ENCODE measurements at places on chromosomes 6 and 20.

DNA sequence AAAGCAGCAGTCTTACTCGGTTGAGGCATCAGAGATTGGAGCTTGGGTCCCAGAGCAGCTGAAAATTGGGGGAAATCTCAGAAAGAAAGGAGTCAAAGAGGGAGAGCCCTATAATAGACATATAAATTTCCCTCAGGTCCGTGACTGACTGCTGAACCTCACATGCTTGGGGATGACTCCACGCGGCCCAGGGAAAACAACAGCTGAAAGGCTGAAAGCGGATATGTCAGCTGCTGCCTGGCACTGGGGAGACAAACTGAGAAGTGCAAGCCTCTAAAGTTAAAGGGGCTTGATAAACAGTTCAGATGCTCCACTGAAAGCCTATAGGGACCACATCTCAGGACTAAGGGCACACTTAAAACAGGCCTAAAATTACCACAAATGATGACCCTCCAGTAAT is 255.9 kb upstream of the RIN2 start:
- DNase-seq, result no peak

- DNase-seq, result peak; percentile 49
Observed at GRCh38 chr6:113969888-113970804, 802 bp downstream of the HDAC2 start.

GRCh38 chr6:89727501-89727900 is 89.0 kb upstream of the LYRM2 start:
- DNase-seq, result no peak

DNA sequence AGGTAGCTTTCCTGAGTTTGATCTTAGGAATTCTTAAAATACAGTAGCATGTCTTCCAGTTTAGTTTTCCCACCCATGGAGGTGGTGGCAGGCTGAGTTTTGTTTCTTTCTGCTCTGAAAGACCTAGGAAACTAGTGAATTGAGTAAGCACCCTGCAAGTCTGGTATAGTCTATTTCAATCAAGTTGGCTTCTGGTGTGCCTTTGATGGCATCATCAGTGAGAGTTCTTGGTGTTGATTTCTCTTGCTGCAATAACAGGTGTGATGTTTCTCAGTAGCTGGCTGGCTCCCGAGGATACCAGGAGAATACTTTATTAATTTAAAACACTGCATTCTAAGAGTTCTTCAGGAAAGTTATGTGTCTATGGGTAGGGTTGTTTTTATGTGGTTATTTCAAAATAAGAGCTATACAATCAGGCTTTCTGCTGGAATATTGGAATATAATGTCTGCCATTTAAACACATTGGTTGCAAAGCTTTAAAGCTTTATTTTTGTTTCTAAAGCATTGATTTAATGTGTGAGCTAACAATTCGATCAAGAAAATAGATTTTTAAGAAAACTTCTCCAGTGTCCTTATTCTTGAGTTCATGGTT is 19.0 kb downstream of the VAPB start:
- DNase-seq, result no peak

GRCh38 chr6:72552938-72553337 is 68.9 kb upstream of the KCNQ5 start:
- DNase-seq, result no peak

DNA sequence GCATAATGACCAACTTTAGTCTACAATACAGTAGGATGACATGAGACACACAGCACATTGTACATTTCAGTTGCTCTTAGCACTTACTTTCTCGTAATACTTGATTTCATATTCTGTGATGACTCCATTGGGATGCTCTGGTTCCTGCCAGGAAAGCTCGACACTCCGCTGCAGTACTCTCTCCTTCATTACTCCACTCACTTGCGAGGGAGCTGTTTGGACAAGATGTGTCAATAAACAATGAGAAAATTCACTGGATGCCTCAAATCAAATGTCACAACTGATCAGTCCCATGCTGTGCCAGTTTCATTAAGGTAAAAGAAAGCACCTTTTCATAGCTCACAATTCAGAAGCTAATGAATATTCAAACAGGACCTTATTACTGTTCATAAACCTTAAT is 147.1 kb downstream of the EPHA7 start:
- DNase-seq, result no peak

DNA sequence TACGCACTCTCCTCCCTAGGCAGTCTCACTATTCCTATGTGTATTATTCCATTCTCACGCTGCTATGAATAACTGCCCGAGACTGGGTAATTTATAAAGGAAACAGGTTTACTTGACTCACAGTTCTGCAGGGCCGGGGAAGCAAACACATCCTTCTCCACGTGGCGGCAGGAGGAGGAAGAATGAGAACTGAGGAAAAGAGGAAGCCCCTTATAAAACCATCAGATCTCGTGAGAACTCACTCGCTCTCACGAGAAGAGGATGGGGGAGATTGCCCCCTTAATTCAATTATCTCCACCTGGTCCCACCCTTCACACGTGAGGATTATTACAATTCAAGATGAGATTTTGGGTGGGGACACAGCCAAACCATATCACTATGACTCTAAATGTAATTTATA is 61.9 kb downstream of the ECT2L start:
- no peak for DNase-seq

- no peak for DNase-seq
Observed at GRCh38 chr20:4548552-4548951, 173.2 kb upstream of the PRND start.

DNA sequence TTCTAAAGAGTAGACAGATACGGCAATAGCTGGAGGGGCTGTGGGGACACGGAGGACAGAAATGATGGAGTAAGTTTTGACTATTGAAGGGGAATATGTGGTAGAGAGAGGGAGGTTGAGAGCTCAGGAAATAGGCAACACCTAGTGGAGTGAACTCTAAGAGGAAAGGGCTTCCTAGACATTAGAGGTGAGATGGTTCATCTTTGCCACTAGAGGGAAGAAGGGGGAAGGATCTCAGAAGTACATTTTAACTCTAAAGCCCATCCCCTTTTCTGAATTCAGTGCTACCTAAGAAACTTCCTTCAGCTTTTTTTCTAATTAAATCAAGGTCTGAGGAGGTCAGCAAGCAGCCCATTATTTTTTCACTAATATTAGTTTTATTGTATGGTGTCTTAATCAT is 689.4 kb upstream of the MAP3K7 start:
- DNase-seq, result no peak

DNA sequence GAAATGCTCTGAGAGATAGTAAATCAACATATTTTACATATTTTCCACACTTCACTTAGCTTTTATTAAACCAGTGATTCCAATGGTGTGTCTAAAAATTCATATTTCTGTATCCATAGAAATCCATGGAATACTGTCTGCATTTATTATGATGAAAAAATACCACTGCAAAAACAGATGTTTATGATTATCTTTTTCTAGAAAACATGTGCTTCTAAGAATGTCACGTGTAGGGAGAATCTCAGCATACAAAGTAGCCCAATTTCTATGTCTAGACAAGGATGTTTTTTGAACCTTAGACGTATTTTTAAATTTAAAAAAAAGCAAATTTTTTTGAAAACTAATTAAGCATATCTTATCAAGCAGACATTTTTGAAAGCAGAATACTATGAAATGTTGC is 622.4 kb downstream of the TENT5A start:
- no peak for DNase-seq

- no peak for DNase-seq
Observed at GRCh38 chr6:12147557-12148316, 135.6 kb downstream of the HIVEP1 start.

DNA sequence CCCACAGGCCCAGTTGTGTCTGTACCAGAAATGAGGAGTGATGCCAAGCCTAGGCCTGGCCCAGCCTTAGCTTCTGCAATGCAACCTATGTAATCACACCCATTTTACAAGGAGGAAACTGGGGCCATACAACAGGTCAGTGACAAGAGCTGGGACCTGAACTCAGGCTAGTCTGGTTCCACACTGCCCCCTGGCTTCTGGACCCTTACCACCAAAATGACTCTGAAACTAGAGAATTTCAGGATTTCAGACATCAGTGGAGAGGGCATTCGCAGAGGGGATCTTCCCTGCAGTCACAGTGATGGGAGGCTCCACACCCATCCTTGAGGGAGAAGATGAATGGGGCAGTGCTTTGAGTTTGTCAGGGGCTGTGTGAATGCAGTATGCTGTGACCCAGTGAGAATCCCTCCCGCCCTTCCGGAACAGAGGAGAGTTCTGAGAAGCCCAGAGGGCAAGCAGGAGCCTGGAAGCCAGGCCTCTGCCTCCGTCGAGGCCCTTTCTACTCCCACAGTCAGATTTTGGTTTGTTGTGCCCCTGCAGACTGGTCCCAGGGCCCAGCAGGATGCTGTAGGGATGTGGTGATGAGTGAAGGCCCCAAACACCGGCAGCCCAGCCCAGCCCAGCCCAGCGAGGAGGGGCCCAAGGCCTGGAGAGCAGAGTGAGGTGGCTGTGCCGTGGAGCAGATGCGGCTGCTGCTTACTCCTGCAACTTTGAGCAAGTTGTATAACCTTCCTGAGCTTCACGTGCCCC is 48.1 kb upstream of the MYL9 start:
- no peak for DNase-seq

DNA sequence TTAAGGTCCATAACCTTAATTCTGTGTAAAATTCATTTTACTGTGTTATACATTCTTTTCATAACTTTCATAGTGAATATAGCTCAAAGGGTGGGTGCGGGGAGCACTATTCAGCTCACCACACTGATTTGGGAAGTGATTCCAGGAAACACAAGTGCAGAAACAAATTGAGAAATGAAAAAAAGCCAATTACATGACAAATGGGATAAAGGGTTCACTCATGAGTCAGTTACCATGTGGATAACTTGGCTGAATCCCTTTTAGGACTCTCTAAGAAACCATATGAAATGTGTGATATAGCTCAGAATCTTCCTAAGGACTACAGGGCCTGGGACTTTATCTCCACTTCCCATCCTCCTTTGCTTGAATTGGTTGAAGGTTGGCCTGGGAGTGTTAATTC is 3.1 kb upstream of the BTN2A1 start:
- DNase-seq, result no peak

DNA sequence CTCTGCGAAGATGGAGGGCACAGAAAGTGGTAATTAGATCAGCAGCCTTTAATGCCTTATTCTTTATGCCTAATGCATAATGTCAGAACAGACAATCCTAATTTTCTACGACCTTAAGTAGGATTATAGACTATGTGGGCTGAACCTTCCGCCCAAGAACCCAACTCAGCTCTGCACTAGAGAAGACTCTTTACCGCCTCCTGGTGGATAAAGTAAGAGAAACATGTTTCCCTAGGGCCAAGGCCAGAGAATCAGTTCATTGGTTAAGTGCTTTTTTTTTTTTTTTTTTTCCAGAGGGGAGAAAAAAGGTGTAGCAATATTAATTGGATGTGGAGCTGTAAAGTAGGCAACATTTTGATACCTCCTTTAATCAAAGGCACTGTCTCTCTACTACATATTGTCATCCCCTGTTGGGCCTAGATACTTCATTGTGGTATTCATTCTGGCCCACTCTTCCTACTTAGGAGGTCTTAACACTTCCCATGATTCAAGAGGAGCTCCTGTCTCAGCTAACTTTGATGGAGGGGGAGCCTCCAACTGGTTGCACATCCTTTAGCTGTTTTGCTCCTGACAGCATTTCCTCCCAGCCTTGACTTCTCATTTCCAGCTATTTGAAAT is 124.9 kb upstream of the NRN1 start:
- DNase-seq, result no peak

DNA sequence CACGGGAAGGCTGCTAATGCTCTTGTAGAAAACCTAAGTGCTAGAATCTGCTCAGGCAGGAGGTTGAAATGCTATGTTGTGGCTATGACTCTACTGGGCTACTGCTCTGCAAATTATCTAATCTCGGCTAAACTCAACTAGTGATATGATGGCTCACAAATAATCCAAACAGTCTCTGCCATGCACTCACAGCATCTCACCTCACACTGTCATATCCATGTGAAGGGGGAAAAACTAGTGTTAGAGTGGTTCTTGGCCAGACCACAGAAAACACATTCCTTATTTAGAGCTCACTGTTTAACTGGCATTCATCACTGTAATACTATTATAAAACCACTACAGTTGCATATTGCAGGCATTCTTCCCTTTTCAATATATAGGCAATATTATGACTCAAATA is 81.8 kb upstream of the DST start:
- no peak for DNase-seq

- no peak for DNase-seq
Observed at GRCh38 chr6:44452725-44453124, 65.2 kb downstream of the CDC5L start.

GRCh38 chr6:167977717-167978467 is 19.6 kb upstream of the KIF25 start:
- no peak for DNase-seq

DNA sequence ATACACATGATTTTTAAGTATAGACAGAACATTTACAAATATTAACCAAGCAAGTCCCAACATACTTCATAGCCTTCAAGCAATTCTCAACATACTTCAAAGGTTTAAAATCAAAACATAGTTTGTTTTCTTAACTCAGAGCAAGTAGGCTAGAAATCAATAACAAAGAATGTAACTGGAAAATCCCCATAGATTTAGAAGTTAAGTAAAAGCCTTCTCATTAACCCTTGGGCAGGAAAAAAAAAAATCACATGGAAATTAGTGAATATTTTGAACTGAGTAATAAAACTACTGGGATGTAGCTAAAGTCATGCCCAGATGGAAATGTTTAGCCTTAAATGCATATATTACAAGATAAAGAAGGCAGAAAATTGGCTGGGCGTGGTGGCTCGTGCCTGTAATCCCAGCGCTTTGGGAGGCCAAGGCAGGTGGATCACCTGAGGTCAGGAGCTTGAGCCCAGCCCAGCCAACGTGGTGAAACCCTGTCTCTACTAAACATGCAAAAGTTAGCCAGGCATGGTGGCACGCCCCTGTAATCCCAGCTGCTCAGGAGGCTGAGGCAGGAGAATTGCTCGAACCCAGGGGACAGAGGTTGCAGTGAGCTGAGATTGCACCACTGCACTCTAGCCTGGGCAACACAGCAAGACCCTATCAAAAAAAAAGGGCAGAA is 316.1 kb downstream of the TAF4 start:
- no peak for DNase-seq

DNA sequence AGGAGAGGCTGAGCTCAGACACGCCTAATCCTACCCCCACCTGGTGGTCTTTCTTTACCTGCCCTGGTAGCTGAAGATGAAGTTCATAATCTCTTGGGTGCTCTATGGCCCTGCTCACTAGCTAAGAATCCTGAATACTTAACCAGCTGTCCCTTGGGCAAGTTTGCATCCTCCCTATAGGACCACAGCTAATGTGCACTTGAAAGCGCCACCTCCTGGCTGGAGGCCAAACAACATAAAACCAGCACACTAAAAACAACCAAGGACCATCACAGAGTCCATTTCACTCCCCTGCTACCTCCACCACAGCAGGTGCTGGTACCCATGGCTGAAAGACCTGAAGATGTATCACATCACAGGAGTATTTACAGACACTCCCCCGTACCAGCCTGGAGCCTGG is 155.5 kb upstream of the SLC24A3 start:
- DNase-seq, result no peak
